ENCODE measurements at places on chromosomes 6 and 20.

- no peak for DNase-seq
Measured at GRCh38 chr6:43045371-43045930, 8.2 kb downstream of the CUL7 start.

- no peak for DNase-seq
Measured at GRCh38 chr20:58896820-58897219, 44.3 kb downstream of the GNAS start.

DNA sequence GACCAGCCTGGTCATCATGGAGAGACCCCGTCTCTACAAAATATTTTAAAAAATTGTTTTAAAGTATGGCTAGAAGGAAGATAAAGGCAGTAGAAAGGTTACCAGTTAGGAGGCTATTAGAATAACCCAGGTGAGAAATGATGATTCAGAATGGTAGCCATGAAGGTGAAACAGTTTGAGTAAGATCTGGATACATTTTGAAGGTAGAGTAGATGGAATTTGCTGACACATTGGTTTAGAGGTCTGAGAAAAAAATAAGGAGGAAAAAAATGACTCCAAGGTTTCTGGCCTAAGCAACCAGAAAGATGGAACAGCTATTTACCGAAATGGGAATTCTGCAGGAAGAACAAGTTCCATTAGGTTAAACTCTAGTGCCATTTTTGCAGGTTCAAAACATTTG is 167.9 kb upstream of the TAB2 start:
- DNase-seq, result no peak

DNA sequence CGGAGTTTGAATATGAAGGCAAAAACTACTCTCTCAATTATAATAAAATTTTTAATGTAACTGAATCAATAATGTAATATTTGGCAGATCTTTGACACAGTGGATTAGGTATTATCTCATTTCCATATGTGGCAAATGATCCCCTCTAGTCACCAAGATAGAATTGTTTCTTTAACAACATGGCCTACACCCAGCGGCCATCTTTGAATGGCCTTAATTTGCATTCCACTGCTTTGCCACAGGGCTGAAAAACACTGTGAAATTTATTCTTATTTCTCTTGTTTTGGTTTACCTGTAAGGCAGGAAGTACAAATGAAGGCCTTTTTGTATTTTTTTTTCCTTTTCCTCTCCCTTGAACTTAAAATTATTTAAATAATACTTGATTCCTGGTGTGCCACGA is 162.6 kb upstream of the SCGN start:
- DNase-seq, result no peak

DNA sequence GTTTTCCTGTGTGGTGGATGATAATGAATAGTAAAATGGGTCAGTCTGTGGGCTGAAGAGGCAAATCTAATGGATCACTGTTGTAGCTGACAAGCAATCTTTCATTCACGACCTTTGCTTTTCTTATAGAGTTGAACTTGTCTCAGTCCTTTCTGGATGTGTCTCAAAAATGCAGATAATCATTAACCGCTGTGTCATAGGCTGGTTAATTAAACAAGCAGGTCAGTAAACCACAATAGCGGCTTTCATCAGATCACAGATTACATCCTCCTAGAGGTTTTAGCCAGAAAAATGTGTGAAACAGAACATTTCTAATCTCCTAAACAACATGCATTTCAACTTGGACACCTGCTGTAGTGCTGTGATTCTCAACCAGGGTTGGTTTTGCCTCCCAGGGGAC is 2.5 kb upstream of the METTL24 start:
- no peak for DNase-seq

GRCh38 chr6:63923139-63923739 is 287.6 kb downstream of the PHF3 start:
- DNase-seq, result no peak

- DNase-seq, result no peak
Measured at GRCh38 chr6:130520221-130520620, 154.4 kb downstream of the TMEM200A start.

DNA sequence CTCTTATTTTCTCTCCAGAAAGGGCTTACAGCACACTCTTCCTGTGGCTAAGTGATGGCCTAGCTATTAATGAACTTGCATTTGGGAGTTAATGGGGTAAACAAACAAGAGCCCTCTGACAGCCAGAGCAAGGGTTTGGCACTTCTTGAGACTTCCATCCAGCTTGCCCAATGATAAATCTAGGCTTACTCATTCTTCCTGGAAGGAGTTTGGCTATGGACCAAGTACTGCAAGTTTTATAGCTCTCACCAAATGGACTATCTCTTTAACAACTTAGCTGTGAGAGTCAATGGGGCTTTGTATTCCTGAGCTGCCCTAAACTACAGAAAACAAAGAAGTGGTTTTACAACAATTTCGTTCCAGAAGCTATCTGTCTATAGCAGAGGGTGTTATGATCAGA is 16.7 kb upstream of the PI3 start:
- no peak for DNase-seq

DNA sequence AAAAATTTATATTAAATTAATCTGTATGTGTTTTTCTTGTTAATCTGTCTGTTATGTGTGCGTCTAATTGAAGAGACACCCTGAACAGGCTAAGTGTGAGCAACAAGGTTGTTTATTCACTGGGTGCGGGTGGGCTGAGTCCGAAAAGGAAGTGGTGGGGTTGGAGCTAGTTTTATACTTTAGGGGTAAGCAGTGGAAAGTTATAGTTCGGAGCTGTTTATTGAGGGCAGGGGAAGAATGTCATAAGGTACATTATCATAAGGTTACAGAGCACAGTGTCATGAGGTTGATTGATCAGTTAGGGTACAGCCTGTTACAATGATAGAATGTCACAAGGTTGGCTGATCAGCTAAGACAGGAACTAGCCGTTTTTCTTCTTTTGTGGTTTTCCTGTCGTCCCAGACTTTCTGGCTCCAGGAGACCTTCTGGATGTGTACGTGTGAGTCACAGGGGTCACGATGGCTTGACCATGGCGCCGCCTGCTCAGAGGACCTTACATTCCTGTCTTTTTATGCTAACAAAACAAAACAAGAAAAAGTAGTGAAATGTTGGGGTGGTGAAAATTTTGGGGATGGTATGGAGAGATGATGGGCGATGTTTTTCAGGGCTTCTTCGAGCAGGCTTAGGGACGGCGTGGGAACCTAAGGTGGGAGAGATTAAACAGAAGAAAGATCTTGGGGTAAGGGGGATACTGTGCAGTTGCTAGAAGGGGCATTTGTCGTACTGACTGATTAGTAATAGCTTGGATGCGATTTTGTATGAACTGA is 754.0 kb upstream of the ADGRB3 start:
- no peak for DNase-seq

GRCh38 chr6:151440930-151441329 is 11.0 kb downstream of the RMND1 start:
- no peak for DNase-seq

GRCh38 chr20:2509468-2509781 is 710 bp upstream of the ZNF343 start:
- DNase-seq, result no peak

DNA sequence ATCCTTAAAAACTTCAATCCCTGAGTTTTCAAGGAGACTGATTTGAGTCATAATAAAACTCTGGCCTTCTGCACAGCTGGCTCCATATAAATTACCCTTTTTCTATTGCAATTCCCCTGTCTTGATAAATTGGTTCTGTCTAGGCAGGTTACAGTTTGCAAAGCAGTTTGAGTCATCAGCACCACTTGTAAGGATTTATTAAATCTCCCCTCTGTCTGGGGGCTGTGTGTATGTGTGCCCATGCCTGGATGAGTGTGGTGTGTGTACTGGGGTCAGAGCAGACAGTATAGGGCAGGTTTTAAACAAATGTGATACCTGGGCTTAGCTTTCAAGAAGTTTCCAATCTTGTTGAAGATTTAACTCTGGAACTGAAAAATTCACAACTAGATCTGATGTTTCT is 228.6 kb downstream of the FNDC1 start:
- no peak for DNase-seq

DNA sequence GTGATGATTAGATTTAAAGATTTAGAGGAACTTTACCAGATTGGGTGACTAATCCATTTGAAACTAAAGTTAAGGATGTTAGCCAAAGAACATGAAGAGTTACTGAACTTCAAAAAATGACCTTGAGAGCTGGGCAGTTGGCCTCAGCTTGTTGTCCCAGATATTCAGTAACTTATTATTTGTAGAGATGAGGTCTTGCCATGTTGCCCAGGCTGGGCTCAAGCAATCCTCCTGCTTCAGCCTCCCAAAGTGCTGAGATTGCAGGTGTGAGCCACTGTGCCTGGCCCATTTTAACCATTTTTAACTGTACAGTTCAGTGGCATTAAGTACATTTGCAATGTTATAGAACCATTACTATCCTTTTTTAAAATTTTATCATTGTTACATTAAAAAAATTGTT is 161.5 kb downstream of the SLC16A10 start:
- DNase-seq, result no peak

DNA sequence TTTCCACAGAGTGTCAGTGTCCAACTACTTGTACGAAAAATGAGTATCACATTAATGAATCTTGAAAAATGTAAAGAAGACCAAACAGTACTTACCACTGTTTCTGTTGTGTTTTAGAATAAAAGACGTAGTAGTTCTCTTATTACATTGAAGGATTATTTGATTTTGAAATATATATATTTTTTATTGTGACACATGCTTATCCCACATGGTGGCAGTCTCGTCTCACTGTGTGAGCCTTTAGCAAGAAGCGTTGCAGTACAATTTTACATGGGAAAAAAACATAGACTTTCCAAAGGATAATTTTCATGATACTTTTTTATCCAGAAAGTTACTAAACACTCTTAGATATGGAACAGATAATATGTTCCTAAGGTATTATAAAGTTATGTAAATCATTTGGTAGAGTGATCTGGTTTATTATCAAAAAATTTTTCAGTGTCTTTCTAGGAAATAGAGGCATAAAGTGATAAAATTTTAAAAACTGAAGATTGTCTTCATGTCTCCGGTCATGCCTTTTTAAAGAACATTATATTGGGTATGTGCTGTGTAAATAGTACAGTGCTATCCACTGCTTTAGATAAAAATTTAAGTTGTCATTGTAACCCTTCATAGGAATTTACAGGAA is 117.5 kb upstream of the SAMD5 start:
- DNase-seq, result no peak

- no peak for DNase-seq
Measured at GRCh38 chr20:47293631-47294030, 62.9 kb downstream of the ZMYND8 start.

GRCh38 chr6:155466539-155466938 is 10.9 kb upstream of the NOX3 start:
- DNase-seq, result no peak

- no peak for DNase-seq
Measured at GRCh38 chr6:134830194-134830593, 119.7 kb downstream of the ALDH8A1 start.

GRCh38 chr6:125524356-125524755 is 222.6 kb upstream of the HDDC2 start:
- DNase-seq, result no peak
